Osteoblast (primary cell): ENCODE measurements at places on chromosomes 5 and 9. TPM values are rescaled to one million over a fixed set of nuclear protein-coding genes. Genes with fewer than 3 reads are reported as not detected.

The SPATA6L gene
- total RNA-seq = 0.72 and 1.2 TPM in 2 replicates

The NTRK2 gene
- total RNA-seq = 3.3 and 5.6 TPM in 2 replicates

The SPEF2 gene
- total RNA-seq = 7.2 and 12.7 TPM in 2 replicates

The GFI1B gene
- under 0.01 TPM in 1 of 2 replicates, not detected in the other for total RNA-seq

The PRR16 gene
- total RNA-seq = 30.4 and 36.2 TPM in 2 replicates

The ST8SIA4 gene
- 1.4 and 1.8 TPM in 2 replicates for total RNA-seq

The APBA1 gene
- 1.8 and 5.3 TPM in 2 replicates for total RNA-seq

The EGFLAM gene
- total RNA-seq = 11.2 and 13.8 TPM in 2 replicates

The UBE2QL1 gene
- under 0.01 and 0.29 TPM in 2 replicates for total RNA-seq

The PPP2CA gene
- 44.2 and 55.4 TPM in 2 replicates for total RNA-seq

The INSL4 gene
- not detected in 2 replicates for total RNA-seq

The SMIM23 gene
- not detected in 2 replicates for total RNA-seq

The IL9 gene
- not detected in 2 replicates for total RNA-seq

The ARID3C gene
- under 0.01 TPM in 1 of 2 replicates, not detected in the other for total RNA-seq

The GMCL2 gene
- not detected in 2 replicates for total RNA-seq

The ECSCR gene
- total RNA-seq = 0.36 TPM in 1 of 2 replicates, not detected in the other

The GABRA1 gene
- not detected in 2 replicates for total RNA-seq

The EQTN gene
- not detected in 2 replicates for total RNA-seq

The DIPK1B gene
- not detected in 2 replicates for total RNA-seq

The IFNA10 gene
- total RNA-seq = not detected in 2 replicates

The TMC1 gene
- total RNA-seq = under 0.01 TPM in 1 of 2 replicates, not detected in the other

The SV2C gene
- not detected in 2 replicates for total RNA-seq

The GCNT4 gene
- 2.5 and 2.7 TPM in 2 replicates for total RNA-seq

The TSLP gene
- 0.88 and 1.1 TPM in 2 replicates for total RNA-seq

The DTWD2 gene
- total RNA-seq = 8.0 and 11.6 TPM in 2 replicates

The KLHL3 gene
- 6.2 and 7.1 TPM in 2 replicates for total RNA-seq

The HSD17B4 gene
- 130 and 134 TPM in 2 replicates for total RNA-seq

The CORO2A gene
- 0.29 and 0.72 TPM in 2 replicates for total RNA-seq

The AK8 gene
- 0.59 and 1.1 TPM in 2 replicates for total RNA-seq

The GFPT2 gene
- 30.4 and 39.5 TPM in 2 replicates for total RNA-seq

The PCDHA9 gene
- total RNA-seq = 0.29 and 0.36 TPM in 2 replicates

The PLPP6 gene
- total RNA-seq = 7.2 and 8.3 TPM in 2 replicates

The HINT1 gene
- 134 and 158 TPM in 2 replicates for total RNA-seq

The SLIT3 gene
- 37.6 and 38.3 TPM in 2 replicates for total RNA-seq

The PCDHGA2 gene
- 2.7 and 2.9 TPM in 2 replicates for total RNA-seq

The C9orf153 gene
- under 0.01 and 0.59 TPM in 2 replicates for total RNA-seq

The ANXA2R gene
- total RNA-seq = 3.5 and 3.6 TPM in 2 replicates

The TMOD1 gene
- total RNA-seq = not detected in 2 replicates

The CATSPER3 gene
- total RNA-seq = 0.29 and 0.36 TPM in 2 replicates

The ADRA1B gene
- 0.29 and 0.36 TPM in 2 replicates for total RNA-seq

The INSL6 gene
- total RNA-seq = not detected in 2 replicates

The LRRTM2 gene
- total RNA-seq = under 0.01 and 0.88 TPM in 2 replicates

The SLC46A2 gene
- total RNA-seq = under 0.01 TPM in 1 of 2 replicates, not detected in the other

The RMRP gene
- 88,726 and 110,601 TPM in 2 replicates for total RNA-seq

The FOXD4L3 gene
- under 0.01 TPM in 1 of 2 replicates, not detected in the other for total RNA-seq

The SURF2 gene
- 10.3 and 15.2 TPM in 2 replicates for total RNA-seq

The ABLIM3 gene
- 5.8 and 7.4 TPM in 2 replicates for total RNA-seq

The TMEM174 gene
- not detected in 2 replicates for total RNA-seq

The DBH gene
- not detected in 2 replicates for total RNA-seq

The FCN1 gene
- total RNA-seq = not detected in 2 replicates

The SLCO6A1 gene
- not detected in 2 replicates for total RNA-seq

The PCDHA10 gene
- total RNA-seq = 0.36 and 0.59 TPM in 2 replicates

The WNK2 gene
- total RNA-seq = not detected in 2 replicates

The CCL27 gene
- total RNA-seq = 0.36 TPM in 1 of 2 replicates, not detected in the other

The OR13C2 gene
- not detected in 2 replicates for total RNA-seq
